ENCODE measurements at places on chromosomes 4 and X.

GRCh38 chrX:123169247-123169901 is 14.7 kb upstream of the GRIA3 start:
- DNase-seq = peak; percentile 5

DNA sequence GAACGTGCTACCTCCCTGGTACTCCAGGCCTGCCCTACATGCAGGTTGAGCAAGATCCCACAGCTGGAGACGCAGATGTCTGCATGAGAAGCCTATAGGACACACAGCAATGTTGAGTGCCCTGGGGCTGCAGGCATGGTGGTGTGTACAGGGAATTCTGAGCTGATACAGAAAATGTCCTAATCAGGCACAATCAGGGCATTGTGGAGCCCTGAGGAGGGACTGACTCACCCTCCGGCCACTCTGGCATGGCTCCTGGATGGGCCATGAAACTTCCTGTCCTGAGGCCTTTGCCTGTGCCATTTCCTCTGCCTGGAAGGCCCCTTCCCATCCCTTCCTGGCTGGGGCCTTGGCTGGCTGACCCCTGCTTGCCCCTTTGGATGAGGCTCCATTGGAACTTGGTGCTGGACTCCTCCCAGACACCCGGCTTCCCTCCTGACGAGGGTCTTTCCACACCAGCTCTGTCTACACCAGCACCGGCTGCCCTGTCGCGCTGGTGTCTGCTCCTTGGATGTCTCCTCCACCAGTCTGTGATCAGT is 16.7 kb upstream of the AFAP1 start:
- DNase-seq = no peak

DNA sequence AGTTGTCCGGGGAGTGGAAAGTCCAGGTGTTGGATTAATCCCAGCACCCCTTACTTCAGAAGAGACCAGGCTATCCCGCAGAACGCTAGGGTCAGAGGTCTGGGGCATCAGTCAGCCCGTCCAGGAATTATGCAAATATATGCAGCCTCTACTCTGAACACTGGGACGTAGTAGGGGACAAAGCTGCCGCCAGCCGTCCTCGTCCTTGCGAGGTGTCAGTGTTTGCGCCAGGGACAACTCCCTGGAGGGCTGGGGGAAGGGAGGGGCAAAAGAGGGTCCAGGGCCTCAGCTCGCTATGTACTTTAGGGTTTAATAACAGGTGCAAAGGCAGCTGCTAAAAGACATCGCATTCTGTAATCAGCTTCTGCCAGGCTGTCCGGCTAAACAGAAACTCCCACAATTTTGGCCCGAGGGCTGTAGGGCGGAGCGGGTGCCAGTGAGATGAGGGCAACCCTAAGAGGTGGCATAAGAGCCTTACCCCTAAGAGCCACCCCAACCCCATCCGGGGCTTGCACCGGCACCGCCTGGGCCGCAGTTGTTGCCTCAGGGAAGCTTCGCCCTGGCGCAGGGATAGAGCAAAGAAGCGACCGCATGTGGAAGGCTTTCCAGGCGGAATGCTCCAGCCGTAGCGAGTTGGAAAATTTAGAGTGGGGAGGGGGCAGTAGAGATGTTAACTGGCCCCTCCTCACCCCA is 8.4 kb downstream of the HAND2 start:
- no peak for DNase-seq

DNA sequence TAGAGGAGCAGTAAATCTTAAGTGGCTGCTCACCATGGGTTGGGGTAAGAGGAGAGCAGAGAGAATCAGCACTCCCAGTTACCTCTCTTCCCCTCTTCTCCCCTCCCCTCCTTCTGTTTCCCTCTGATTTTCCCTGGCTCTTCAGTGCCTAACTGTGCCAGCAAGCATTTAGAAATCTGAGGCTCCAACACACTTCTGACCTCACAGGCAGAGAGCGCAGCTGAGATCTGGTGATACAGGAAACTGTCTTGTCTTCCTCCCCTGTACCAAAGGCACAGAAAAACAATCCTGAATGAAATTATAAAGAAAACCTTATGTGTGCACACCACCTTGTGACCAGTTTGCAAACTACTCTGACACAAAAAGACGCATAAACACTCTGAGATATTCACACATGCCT is 82.4 kb upstream of the SMIM10 start:
- DNase-seq = peak; percentile 70

DNA sequence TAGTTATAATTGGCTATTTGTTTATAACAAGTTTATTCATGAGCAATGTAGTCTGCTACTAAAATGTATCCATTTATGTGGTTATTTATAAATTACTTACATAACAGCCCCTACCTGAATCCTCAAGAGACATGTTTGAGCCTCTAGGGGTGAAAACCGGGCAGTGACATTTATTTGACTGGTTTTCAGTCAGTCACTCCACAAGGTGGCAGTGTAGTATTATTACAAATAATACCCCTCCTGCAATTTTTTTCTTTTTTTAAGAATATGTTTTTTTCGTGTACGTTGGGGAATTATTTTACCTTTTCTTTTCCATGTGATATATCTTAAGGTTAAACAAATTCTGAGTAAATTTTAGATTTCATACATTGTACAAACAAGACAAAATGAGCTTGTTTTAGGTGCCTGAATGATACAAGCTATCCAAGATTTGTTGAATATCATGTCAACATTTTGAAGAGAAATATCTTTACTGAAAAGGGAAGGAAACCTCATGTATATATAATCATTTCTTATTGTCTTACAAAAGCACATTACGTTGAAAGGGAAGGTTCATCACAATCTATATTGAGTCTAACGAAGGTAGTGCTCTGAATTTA is 598.7 kb upstream of the TECRL start:
- DNase-seq = peak; percentile 56

Data from hematopoietic multipotent progenitor cell treated with erythropoietin and hydrocortisone succinate and interleukin-3 and kit ligand, for 8 days (in vitro differentiated cells).